ENCODE measurements at places on chromosomes 1 and 21.

GRCh38 chr1:83581747-83582146 is 417.2 kb downstream of the TTLL7 start:
- DNase-seq = no peak

GRCh38 chr1:230814949-230815692 is 53.2 kb downstream of the C1orf198 start:
- DNase-seq = no peak

GRCh38 chr21:15423676-15424445 is 305.9 kb upstream of the USP25 start:
- no peak for DNase-seq

- no peak for DNase-seq
Measured at GRCh38 chr1:93904228-93904627, 5.0 kb downstream of the GCLM start.

GRCh38 chr1:25805863-25806225 is 5.9 kb downstream of the SELENON start:
- DNase-seq = no peak

- DNase-seq = no peak
Measured at GRCh38 chr1:206608108-206608698, 4.1 kb downstream of the EIF2D start.

Data from AG09319 (cell line).